AG09309 (cell line): ENCODE measurements at places on chromosomes 3 and 15.
A peak's percentile ranks its signal among the peaks of the same experiment; 100 is the strongest.

DNA sequence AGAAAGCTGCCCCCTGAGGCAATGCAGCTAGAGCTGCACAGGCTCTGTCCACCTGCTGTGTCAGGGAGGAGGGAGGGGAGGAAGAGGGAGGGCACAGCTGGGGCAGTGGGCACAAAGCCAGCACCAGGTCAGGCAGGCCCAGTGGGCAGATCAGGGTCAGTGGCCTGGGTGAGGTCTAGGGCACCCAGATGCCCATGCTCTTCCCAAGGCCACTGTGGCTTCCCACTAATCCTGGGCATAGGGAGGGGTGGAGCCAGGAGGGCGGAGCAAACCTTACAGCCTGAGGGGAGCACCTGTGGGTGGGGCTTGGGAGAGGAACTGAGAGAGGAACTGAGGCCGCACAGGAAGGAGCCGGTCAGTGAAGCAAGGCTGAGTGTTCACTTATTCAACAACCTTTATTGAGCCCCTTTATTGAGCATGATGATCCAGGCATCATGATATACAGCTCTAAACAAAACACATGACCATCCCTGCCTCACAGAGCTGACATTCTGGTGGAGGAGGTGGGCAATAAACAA is 55.0 kb downstream of the RHCG start:
- DNase-seq = no peak

DNA sequence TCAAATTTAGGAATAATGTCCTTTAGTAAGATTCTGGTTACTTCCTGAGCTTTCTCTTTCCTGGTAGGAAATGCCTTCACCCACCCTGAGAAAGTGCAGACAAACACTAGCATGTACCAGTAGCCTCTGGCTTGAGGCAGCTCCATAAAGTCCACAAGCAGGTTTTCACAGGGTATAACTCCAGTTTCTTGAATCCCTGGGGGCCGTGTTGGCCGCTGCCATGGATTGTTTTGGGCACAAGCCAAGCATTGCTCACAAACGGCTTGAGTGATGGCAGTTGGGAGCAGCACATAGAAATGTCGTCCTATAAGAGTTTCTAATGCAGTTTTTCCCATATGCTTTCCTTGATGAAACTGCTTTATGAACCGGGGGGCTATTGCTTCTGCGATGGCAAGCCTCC is 164.1 kb downstream of the STXBP5L start:
- DNase-seq = no peak

GRCh38 chr15:31440754-31441311 is 114.2 kb downstream of the KLF13 start:
- DNase-seq = no peak

GRCh38 chr15:87129916-87130315 is 1050.2 kb downstream of the AGBL1 start:
- DNase-seq = no peak

DNA sequence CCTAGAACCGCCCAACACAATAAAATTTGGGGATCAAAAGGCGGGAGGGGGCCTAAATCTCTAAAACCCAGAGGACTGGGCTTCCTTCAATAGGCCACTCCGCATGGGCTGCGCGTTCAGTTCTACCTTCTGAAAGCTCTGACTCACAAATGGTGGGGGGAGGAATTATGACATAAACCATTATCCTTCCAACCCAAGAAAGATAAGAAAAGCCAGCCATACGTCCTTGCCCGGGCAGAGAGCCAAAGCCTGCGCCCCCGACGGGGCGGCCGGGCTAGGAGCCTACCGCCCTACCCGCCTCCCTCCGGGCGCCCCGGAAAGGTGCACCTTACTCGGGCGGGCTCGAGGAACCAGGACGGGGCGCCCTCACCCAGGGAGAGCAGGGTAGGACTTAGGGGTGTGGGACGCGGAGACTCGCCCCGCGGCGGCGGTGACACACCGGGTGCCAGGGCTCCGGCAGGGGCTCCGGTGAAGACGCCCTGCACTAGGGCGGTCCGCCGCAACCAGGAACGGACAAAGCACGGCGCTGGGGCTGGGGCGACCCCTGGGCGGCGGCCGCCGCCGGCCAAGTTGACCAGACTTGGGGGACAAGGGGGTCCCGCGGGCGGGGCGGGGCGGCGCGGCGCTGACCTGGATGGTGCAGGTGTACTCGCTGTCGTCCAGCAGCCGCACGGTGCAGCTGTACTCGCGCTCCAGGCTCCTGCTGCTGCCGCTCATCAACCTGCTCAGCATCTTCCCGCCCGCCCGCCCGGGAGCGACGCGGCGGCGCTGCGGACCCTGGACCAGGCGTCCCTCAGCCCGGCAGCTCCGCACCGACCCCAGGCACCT is 534 bp downstream of the FRMD5 start:
- DNase-seq = no peak

- no peak for DNase-seq
These were observed 149.0 kb upstream of the DPH6 start for GRCh38 chr15:35695003-35695402.

GRCh38 chr3:173098959-173099358 is 42.1 kb downstream of the SPATA16 start:
- DNase-seq = no peak

GRCh38 chr3:64300790-64301423 is 75.6 kb upstream of the PRICKLE2 start:
- peak; percentile 81 for DNase-seq

DNA sequence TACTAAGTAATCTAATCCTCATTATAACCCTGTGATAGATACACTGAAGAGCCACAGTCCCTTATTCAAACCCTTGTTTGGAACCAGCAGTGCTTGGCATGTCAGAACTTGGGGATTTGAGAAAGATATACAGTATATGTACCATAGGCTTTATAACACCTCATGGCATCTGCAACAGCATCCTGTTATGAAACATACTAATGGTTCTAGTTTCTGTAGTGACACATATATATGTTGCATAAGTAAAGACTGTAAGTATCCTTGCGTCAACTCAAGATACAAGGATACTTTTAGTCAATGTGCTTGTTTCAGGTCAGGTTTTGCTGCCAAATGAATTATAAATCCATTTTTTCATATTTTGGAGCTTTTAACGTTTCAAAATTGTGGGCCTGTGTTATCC is 58.5 kb downstream of the CCNL1 start:
- DNase-seq = no peak

DNA sequence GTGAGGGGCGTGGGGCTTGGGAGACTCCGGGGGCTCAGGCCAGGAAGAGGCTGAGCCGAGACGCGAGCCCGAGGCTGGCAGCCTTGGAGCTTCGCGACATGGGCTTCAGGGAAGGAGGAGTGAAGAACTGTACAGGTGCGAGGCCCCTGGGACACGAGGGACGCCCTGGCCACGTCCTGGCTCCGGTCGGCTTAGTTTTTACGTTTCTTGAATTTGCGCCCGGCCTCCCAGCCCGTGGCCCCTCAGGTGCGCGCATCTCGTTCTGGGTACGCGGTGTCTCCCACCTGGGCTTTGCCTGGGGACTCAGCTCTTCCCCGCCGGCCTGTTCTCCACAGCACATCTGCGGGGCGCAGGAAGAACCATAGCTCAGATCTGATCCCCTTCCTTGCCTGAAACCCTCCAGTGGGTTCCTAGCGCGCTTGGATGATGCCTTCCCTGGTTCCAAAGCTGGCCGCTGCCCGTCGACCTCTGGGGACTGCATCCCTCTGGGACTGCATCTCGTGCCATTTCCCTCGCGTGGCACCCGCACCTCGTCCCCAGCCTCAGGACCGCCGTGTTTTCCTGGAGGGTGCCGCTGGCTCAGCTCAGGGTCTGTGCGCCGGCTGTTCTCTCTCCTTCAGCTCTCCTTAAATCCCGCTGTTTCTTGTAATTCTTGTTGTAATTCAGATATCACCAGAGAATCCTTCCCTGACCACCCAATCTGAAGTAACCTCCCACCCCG is 614 bp downstream of the CHCHD6 start:
- no peak for DNase-seq

DNA sequence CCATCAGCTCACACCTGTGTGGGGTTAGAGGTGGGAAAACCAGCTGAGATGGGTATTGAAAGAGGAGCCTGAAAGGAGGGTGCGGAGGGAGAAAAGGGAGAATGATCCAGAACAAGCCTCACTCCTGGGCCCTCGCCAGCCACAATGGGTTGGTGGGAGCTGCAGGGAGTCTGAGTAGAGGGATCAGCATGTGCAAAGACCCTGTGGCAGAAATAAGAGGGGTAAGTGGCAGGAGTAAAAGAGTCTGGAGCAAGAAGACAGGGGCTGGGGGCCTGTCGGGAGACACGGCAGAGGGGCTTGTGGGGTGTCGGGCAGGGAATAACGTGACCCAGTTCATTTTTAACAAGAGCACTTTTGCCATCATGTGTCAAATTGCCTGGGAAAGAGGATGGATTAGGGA is 34.0 kb downstream of the CCDC33 start:
- DNase-seq = no peak

DNA sequence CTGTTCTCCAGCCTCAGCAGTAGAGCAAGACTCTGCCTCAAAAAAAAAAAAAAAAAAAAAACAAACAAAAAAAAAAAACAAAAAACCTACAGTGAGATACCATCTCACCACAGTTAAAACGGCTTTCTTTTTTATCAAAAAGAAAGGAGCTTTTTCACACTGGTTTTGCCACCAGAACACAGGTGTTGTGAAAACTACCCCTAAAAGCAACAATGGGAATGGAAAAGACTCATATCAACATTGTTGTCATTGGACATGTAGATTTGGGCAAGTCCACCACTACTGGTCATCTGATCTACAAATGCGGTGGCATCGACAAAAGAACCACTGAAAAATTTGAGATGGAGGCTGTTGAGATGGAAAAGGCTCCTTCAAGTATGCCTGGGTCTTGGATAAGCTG is 24.8 kb upstream of the SLC25A38 start:
- no peak for DNase-seq

DNA sequence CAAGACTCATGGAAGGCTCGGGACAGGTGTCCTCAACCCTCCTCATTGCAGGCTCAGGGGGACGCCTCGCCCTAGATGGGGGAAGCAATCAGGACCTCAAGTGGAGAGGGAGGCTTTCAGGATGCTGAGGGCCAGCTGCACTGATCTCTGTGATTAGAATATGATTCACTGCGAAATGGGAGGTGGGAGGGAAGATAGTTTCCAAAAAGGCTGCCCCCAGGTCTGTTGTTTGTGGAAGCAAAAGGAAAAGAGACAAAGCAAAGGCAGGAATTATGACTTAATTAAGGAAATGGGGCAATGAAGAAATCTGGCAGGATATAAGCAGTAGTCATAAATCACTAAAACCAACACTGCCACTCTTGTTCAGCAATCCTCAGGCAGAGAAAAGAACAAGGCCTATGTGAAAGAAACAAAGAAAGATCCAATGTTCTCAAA is 85.6 kb upstream of the ABHD17C start:
- no peak for DNase-seq

DNA sequence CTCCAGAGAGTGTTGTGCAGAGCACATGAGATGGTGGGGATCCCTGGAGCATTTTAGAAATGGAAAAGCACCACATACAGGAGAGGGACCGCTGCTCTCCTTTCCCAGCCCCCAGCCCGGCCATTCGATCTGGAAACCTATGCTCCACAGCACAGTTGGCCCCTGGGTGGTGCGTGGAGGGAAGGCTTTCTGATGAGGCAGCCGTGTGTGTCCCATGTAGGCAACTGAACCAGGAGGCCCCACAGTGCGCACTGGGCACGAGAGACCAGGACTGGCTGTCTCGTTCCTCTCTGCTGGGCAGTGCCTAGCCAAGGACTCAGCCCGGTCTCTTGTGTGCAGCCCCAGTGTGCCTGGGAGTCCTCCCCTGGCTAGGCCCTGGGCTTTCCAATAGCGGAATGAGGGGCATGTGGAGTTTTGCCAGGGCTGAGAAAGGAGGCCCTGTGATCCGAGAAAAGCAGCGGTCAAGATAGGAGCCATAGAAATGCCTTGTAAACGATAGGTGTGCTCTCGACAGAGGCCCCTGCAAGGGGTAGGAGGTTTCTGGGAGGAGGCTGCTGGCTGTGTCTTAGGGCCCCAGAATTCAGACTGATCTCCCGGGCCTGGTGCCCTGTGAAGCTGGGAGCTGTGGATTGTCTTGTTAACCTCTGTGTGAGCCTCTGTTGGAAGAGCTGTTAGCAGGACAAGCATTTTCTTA is 39.0 kb downstream of the CHDH start:
- DNase-seq = no peak

DNA sequence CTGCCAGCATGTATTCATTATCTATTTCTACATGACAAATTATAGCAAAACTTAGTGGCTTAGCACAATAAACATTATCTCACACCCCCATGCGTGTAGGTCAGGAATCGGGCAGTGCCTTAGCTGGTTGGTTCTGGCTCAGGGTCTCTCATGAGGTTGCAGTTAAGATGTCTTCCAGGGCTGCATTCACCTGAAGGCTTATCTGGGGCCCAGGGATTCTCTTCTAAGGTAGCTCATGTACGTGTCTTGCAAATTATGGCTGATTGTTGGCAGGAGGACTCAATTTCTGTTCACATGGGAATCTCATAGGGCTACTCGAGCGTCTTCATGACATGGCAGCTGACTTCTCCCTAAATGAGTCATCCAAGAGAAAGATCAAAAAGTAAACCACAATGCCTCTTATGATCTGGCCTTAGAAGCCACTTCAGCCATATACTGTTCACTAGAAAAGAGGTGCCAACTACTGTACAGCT is 42.9 kb upstream of the TSC22D2 start:
- DNase-seq = no peak

DNA sequence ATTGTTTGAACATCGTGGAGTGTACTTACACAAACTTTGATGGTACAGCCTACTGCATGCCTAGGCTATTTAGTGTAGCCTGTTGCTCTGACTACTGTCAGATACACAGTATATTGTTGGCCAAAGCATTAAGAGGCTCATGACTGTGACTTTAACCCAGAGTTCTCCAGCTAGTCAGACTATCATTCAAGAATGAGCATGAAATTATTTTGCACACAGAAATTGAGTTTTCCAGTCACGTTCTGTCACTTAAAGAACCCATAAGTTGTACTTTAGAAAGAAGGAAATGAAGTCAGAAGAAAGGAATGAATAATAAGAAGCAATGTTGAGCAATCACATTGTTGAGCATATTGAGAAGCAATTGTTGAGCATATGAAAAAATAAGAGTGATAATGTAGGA is 37.6 kb upstream of the SLC22A13 start:
- no peak for DNase-seq

DNA sequence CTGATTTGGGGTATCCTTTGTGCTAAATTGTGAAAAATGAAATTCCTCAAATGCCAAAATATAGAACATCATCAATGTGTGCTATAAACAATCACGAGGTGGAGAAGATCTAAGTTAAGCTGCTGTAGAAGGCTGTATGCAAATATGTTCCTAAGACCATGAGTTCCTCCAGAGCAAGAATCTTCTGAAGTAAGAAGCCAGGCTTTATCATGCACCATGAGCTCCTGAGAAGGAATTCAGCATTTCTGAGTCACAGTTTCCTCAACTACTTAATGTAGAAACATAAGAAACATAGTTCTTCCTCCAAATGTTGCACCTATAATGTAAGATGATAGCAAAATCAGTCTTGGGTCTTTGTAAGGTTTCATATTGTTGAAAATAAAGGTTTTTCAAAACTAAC is 241.7 kb upstream of the MDFIC2 start:
- no peak for DNase-seq
